ENCODE measurements at places on chromosomes 3 and 15.

- DNase-seq, result no peak
Measured at GRCh38 chr3:100029689-100030088, 84.6 kb downstream of the FILIP1L start.

- DNase-seq, result no peak
Measured at GRCh38 chr3:108287146-108287545, 9.2 kb upstream of the HHLA2 start.

GRCh38 chr15:99955181-99955525 is 221.9 kb upstream of the LYSMD4 start:
- no peak for DNase-seq

- DNase-seq, result no peak
Measured at GRCh38 chr3:49738067-49738713, 14.4 kb upstream of the GMPPB start.

DNA sequence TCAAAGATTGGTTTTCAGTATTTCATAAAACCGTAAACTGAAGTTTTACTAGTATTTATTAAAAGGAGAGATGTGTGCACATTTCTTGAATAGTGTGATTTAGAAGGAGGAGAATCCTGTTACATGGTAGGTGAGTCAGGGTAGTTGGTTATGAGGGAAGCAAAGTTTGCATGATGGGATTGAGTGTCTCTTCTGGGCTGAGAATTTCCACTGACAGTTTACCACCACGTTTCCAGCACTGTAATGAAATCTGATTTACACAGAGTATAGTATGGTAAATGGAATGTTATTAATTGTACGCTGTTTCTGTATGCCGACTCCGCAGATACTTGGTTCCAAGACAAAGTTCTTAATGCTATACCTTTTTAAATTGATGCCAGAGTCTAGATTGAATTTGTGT is 1.6 kb downstream of the NECTIN3 start:
- DNase-seq, result peak; percentile 71

DNA sequence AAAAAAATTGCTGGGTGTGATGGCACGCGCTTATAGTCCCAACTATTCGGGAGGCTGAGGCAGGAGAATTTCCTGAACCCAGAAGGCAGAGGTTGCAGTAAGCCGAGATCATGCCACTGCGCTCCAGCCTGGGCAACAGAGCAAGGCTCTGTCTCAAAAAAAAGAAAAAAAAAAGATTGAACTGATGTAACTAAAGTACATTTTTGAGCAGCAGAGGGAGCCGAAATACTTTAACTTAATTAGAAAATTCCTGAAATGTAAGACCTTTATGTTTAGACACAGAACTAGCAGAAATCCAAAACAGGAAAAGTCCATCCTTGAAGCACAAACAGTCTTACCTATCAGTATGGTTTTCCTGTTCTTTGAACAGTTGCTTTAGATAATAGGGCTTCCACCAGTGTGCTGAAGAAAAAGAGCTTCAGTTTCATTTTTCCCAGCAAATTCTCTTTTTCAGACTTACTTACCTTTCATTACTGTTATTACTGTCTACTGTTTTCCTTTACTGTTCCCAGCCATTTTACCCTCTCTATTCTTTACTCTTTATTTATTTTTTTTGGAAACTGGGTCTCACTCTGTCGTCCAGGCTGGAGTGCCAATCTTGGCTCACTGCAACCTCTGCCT is 33.4 kb upstream of the ZNF609 start:
- DNase-seq, result peak; percentile 34

DNA sequence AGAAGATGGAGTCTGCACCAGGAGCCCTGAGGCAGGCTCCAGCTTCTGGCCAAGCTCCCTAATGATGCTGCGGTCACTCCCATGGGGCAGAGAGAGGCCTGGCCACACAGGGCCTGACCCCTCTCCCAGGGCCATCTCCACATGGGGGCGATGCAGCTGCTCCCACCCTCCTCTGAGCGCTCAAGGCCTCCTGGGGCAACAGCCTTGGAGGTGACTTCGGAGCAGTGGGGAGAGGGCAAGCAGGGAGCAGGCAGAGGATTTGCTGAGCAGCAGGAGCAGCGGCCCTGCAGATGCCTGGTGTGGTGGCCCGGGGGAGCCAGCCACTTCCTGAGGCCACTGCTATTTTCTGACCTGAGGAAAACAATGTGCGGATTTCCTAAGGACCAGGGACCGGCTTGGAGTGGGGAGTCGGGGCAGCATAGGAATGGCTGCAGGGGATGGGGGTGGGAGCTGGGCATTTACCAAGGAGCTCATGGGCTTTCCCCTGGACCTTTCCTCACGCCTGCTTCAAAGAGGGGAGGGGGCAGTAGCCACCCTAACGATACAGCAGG is 81.6 kb upstream of the RPL32 start:
- no peak for DNase-seq

DNA sequence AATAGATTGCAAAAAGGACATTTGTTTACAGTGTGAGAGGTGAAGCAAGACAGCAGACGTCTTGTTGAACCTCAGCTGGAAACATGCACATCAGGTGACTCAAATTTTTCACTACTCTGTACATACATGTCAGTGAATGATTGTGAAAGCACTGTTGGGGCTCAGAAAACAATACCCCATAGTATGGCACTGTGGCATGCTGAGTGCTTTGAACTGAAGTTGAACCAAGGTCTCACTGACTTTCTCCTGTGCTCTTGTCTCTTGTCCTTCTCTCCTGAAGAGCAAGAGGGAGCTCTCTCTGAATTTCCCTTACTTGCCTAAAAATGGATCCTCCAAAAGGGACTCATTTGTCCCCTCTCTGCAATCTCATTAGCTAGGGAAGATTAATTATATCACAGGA is 24.5 kb upstream of the NEDD4 start:
- DNase-seq, result peak; percentile 29

- no peak for DNase-seq
Measured at GRCh38 chr15:86076468-86076867, 3.2 kb upstream of the AGBL1 start.

DNA sequence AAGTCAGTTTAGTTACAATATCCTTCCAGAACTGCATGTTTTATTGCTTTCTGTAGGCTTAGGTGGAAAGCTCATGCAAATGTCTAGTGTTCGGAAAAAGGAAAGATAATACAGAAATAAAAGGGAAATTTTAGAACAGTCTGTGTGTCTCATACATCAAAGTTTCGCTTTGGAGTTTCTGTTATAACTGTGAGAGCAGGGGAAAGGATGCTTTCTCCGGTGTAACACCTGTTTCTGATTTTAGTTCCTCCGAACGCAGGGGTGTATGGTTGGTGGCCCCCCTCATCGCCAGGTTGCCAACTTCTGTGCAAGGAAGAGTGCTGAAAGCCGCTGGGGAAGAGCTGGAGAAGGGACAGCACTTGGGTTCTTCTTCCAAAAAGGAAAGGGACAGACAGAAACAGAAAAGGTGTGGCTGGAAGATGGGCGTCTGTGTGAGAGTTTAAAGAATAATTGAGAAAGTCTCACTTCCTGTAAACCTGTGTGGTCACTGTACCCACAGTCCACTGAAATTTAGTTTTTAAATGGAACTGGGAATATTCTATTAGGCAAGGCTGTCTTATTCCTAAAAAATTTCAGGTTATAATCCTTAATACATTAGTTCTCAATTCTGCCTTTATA is 6.7 kb downstream of the P2RY12 start:
- no peak for DNase-seq

DNA sequence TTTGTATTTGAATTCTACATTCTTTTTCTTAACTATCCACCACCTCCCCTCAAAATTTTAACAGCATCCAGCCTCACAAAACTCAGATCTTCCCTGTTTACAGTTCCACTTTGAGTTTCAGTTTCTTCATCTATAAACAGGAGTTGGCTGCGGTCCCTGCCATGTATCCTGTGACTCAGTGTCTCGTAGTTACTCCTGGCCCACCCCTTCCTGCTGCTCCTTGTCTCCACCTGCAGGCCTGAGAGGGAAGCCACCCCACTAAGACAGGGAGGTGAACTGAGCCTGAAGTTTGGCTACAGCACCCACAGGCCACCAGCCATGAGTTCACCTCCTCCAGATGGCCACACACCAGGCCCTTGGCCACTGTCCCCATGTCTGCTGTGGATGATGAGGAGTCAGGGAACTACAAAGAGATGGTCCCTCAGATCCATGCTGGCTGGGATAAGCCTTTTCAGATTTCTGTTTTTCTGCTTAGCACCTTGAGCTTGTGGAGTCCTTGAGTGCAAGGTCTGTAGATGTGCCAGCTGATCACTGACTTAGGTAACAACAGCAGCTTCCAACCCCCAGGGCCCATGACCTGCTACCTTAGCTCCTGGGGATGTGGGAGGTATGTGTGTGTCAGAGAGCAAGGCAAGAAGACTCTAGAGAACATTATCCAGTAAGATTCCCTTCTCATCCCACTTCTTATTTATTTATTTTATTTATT is 37.5 kb downstream of the CD86 start:
- DNase-seq, result peak; percentile 68

DNA sequence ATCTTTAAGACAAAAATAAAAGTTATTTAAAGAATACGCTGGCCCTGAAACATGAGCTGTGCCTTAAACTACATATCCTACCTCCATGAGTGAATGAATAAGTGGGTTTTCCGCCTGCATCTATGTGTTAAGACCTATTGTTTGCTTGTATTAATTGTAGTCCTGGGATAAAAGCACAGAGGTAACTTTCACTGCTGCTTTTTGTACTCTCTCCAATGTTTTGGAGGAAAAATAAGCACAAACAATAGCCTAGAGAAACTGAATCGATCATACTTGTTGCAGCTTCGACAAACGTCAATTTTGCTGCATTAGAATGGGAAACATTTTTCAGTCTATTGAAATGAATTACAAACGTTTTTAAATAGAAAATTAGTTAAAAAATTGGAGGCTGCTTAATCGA is 1.3 kb upstream of the CTNNB1 start:
- no peak for DNase-seq

GRCh38 chr3:52593103-52593502 is 56.7 kb downstream of the UQCC5 start:
- DNase-seq, result no peak

DNA sequence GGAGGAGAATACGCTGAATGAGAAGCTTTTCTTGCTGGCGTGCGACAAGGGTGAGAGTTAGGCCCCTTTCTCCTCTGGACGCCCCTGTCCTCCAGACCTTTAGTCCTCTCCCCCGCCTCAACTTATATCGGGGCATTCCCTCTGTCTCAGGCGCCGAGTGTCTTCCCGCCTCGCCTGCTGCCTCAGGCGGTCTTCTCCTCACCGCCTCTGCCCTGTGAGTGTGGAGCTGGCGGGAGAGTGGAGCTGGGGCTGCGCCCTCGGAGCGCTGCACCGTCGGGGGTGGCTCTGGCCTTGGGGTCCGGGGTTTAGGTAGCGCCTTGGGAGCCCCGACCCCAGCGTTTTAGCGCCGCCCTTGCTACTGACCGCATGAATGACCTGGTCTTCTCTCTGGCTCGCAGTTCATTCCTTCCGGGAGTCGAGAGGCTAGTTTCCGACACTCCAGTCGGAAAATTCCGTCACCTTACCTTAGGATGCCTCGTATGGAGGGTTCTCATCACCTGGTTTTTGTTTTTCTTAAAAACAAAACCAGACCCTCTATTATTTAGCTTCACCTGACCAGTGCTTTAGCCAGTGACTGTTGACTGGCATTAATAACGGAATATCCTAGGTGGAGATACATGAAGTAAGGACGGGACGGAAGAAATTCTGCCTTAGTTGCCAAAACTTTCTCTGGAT is 985 bp downstream of the TRPC1 start:
- peak; percentile 30 for DNase-seq

GRCh38 chr3:98027085-98027446 is 8.0 kb downstream of the GABRR3 start:
- DNase-seq, result peak; percentile 10

- no peak for DNase-seq
Measured at GRCh38 chr3:107670986-107671385, 148.2 kb downstream of the BBX start.

GRCh38 chr15:61759639-61760038 is 300.6 kb downstream of the VPS13C start:
- no peak for DNase-seq

GRCh38 chr15:44713006-44713966 is 2.0 kb downstream of the B2M start:
- DNase-seq, result peak; percentile 40

- no peak for DNase-seq
Measured at GRCh38 chr3:42492508-42493080, 9.8 kb upstream of the VIPR1 start.

All from iris pigment epithelial cell (primary cell).